IMR-90 (cell line): ENCODE measurements at places on chromosomes 1 and 21. TPM values are rescaled to one million over a fixed set of nuclear protein-coding genes. Genes with fewer than 3 reads are reported as not detected.

The LCE3D gene
- not detected in 2 replicates for polyA plus RNA-seq

The COL9A2 gene
- polyA plus RNA-seq = 1.3 and 1.6 TPM in 2 replicates

The UTP11 gene
- 19.3 and 22.0 TPM in 2 replicates for polyA plus RNA-seq

- DNase-seq = no peak
Observed at GRCh38 chr1:156444407-156445001, 56.1 kb downstream of the MEF2D start.

DNA sequence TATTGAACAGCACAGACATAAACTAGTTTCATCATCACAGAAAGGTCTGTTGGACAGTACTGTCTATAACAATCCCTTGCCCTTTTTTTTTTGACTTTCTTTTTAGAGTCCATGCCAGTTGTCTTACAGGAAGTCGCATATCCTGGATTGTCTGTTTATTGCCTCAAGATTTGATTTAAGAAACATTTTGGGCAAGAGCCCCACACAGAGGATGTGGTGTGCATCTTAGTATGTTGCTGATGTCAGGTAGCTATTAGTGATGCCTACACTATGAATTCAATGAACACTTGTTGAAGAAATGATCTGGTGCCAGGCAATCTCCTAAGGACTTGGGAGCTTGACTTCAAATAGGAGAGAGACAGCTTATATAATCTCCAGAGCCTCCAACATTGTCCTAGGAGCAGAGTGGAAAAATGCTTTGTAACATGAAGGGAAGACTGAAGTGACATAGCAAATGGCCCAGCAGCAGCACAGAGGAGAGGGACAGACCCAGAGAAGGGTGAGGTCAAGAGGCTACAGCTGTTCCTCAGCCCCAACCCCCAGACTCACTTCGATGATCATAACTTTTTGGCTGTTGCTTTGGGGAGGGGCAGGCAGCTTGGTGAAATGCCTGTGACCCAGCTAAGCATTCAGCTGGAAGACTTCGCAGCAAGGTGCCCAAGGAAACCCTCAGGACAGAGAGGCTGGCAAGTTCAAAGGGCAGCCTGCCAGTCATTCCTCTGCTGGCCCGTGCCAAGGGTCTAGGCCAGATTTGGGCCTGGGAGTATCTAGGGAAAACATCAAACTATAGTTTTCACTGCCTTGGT, 7.5 kb upstream of the RAB29 start:
- no peak for DNase-seq

DNA sequence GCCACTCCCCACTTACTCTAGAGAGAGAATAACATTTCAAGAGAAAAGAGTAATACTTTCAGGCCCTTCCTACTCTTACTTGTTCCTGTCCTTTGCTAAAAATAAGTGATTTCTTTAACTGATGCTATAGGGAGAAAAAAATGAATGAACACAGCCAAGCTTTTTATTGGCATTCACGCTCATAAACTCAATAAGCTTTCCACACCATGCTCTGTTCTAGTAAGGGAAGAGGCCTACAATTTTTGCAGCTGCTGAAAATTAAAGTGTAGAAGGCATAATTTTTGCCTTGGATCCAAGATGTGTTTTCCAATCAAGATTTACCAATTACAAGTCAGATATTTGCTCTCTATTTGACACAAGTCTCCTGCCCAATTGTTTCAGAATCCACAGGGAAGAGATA, 188.1 kb upstream of the RGS18 start:
- no peak for DNase-seq

GRCh38 chr1:200146100-200146499, 118.6 kb downstream of the NR5A2 start:
- DNase-seq = no peak

DNA sequence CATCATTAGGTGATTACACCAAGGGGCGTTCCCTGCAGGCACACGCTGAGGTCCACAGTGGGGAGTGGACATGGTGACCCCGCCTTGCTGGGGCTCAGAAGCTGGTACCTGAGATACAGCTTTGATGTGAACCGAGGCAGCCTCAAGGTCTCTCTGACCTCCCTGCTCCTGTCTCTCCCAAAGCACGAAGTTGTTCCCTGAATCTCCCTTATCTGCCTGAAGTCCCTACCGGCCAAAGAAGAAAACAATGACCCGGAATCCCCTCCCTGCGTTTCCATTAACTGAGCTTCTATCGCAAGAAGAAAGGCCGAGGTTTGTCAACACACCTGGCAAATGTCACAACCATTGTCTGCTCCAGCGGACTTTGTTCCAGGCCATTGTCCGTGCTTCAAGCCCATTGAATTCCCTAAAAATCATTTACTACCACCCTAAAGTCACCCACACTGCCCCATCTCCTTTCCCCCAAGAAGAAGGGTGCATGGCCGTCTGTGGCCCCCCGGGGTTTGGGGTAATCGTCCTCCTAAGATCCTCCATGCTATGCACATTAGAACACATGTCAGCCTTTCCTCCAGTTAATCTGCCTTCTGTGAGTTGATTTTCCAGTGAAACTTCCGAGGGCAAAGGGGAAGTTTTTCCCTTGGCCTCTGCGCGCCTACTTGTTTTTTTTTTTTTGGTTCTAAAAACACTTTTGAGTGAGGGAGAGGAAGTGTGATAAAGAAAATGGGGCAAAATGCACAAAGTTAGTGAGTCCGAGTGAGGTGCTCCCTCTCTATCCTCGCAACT, 48.1 kb upstream of the COL18A1 start:
- DNase-seq = no peak
